ENCODE measurements at places on chromosomes 5 and 9. TPM values are rescaled to one million over a fixed set of nuclear protein-coding genes. Genes with fewer than 3 reads are reported as not detected.

GRCh38 chr5:133111299-133111698 is 59.5 kb downstream of the HSPA4 start:
- DNase-seq: peak; percentile 86

DNA sequence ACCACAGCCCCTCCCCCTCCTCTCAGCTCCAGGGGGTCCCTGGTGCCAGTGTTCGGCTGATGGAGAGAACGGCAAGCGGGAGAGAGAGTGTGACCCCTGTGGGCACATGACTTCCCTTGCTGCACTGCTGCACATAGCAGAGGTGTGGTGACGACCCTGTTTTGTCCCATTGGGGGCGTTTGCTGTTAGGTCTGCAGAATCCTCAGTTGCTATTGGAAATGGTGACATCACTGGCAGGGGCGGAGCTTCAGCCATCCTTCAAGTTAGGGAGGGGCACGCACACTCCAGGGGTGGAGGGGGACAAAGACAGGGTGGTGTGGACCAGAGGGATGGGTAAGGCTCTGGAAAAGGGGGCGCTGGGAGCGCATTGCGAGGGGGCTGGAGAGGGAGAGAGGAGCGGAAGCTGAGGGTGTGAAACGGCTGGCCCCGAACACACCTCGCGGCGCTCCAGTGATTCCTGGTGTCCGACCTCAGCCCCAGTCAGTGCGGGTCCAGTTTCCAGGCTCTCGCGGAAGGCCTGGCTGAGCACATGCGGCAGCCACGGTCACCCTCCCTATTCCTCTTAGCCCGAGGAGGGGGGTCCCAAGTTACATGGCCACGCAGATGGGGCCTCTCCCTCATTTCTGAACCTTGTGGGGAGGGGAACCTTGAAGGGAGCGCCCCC is 764 bp upstream of the GRIN1 start:
- no peak for DNase-seq

DNA sequence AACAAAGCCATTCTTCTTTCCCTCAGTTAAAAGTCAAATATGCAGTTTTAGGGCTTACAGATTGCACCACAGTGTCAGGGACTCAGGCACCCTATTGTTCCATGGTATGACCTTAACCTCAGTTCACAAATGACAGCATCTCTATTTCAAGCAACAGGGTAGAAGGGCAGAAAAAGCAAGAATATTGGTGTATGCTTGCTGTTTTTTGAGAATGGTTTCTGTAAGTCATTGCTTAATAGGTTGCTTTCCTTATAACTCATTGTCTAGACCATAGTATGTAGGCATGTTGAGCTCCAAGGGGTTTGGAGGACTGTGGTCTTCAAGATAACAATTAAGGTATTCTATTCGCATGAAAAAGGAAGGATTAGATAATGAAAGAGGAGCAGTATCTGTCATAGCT is 183.5 kb upstream of the EDIL3 start:
- DNase-seq: no peak

Gene PDZD2
- total RNA-seq: 8.9 TPM

GRCh38 chr5:95746722-95747679 is 15.9 kb downstream of the RHOBTB3 start:
- DNase-seq: no peak

DNA sequence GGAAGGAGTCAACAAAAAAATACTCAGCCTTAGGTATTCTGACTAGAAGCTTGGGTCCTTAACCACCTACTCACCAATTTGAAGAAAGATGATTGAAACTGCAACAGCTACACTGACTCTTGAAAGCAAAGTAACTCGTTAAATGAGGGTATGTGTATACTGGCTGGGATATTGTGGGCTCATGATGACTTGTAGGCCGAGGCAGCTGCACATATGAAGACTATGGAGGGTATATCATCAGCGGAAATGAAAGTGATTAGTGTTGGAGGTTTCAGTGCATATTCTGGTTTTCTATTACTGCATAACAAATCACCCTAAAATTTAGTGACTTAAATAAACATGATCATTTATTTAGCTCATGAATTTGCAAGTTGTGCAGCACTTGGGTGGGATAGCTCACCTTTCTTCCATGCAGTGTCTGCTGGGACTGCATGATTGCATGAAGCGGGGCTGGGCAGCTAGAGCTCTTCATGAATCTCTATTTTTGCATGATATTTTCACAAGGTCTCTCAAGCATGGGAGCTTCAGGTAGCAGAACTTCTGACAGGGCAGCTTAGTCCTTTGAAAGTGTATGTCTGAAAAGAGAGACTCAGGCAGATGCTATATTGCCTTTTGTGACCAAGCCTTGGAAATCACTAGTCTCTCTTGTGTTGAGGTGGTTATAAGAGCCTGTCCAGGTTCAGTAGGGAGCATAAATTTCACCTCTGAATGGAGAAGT is 96.1 kb upstream of the CDKN2B start:
- DNase-seq: no peak

GRCh38 chr9:87792831-87793288 is 66.9 kb downstream of the CTSL start:
- DNase-seq: peak; percentile 56

DNA sequence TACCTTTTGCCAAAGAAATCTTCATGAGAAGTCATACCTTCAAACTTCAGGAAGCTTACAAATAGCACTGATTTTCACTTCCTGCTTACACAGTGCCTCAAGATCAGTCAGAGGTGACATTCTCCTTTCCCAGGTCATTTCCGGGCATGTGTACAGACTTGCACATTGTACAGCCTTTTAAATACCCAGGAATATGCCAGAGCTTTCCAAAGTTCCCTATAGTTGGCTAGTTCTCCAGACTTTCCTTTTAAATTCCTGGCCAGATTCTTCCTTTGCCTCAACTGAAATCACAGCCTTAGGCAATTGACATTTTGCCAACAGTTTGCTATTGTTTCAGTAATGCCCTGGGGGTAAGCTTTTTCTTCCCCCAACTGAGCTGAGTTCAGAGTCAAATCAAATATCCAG is 47.2 kb downstream of the RFX3 start:
- no peak for DNase-seq

DNA sequence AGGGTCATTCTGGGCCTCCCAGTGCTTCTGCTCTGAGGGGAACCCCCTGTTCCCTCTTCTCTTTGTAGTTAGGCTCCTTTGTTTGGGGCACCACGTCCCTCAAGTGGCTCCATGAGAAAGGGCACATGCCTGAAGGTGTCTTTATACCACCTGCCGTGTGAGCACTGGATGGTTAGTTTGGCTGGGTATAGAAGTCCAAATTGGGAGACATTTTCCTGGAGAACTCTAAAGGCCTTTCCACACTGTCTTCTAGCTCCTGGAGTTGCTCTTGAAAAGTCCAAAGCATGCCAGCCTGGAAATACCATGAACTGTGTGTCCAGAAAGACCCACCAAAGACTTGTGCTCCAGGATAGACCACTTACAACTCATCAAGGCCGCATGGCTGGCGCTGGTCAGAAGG is 11.1 kb upstream of the CCDC187 start:
- no peak for DNase-seq

Gene PCDHB9
- not detected for total RNA-seq

Gene OBP2A
- total RNA-seq: not detected

GRCh38 chr9:113991714-113992113 is 86.4 kb downstream of the AMBP start:
- DNase-seq: no peak

DNA sequence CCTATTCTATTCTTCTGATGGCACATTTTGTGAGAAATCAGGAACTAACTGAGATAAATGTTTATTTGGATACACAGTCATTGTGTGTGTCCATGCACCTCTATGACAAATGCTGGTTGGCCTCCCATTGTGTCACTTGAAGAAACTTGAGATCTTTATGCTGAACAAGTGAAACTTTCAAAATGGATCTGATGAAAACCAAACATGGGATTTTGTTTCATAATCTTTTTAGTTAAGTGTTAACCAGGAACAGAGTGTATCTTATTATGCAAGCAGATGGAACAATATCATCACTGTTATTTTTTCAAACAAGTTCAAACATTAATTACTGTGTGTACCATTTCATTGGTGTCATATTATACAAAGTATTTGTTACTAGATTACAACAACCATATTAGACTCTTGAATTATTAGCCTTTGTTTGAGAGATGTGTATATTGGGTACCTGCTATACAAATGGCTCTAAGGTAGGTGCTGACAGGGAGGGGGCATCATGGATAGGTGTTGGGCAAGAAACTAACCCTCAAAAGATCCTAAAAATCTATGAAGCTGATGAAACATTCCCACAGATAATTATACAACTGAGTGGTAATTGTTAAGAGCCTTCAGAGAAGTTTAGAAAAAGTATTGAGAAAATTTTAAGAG is 159.8 kb downstream of the PALM2AKAP2 start:
- DNase-seq: no peak

Gene CWC27
- 17.7 TPM for total RNA-seq

GRCh38 chr5:161546095-161546469 is 443 bp downstream of the GABRB2 start:
- no peak for DNase-seq

DNA sequence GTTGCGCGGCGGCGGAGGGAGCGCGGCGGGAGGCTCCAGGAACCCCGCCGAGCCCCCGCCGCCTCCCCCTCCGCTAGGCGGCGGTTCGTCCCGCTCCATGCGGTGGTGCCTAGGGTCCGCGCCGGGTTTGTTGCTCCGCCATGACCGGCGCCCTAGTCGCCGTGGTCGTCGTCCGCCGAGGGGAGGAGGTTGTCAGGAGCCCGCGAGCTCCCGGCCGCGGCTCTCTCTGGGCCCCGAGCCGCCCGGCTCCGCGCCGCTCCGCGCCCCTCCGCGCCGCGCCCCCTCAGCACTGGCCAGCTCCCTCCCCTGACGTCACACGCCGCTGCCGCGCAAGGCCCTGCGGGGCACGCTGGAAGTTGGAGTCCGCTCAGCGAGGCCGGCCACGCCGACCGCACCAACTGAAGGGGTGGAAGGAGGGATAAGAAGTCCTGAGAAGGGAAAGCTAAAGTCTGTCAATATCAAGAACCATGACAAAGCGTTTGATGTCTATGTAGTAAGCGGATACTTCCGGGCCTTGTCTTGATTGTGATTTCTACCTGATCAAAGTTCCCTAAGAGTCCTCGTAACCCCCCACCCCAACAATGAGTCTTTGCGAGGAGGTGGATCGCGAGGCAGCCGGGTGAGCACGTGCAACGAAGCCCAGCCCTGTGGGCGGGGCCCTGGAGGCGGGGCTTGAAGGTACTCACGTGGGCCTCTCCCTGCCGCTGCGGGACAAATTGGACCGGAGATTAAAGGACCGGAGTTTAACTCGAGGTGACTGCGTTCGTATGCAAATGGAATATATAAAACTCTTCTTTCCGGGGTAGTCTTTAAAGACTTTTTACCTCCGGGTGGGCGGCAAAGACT is at the start of gene NR6A1:
TSS of gene NR6A1 (minus strand) at position 291 of the 846 bp plus-strand sequence.
- peak; percentile 98 for DNase-seq

Data from stomach (tissue), 19 donors.